Activated CD8-positive, alpha-beta memory T cell treated with anti-CD3 and anti-CD28 coated beads for 4 hours (primary cell): ENCODE measurements at places on chromosomes 3 and 15.

- no peak for DNase-seq
These were observed 32.7 kb downstream of the LRRC3B start for GRCh38 chr3:26655231-26655630.

DNA sequence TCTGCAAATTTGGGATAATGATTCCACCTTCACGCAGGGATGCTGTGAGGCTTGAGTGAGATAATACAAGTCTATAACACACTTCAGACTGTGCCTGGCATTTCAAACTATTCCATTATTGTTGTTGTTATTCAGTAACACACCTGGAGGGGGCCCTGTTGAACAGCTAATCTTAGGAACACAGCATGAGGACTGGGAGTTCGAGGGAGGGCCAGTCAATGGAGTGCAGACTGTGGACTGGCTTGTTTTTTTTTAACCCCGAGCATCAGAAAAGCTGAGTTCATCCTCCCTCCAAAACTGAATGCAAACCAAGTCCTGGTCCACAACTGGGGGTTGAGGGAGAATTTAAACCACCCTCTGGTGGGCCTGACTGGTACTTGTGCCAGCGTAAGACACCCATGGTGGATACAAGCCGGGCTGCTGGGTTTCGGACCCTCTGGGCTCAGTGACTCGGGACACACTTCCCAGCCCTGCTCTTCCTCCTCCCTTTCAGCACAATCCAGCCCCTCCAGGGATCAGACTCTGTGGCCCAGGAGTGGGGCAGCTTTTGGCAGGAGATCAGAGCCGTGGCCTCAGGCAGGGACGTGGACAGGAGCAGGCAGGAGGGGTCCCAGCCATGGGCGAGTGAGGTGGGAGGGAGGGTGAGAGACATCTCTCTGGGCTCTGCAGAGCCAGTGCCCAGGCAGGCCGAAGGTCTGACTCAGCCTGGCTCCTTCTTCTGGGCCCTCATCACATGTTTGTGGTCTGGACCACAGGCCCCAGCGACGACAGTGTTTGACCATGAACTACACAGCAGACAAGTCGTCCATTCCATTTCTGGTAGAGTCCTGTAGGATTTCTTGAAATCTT is 36.3 kb upstream of the MEX3B start:
- DNase-seq, result no peak

DNA sequence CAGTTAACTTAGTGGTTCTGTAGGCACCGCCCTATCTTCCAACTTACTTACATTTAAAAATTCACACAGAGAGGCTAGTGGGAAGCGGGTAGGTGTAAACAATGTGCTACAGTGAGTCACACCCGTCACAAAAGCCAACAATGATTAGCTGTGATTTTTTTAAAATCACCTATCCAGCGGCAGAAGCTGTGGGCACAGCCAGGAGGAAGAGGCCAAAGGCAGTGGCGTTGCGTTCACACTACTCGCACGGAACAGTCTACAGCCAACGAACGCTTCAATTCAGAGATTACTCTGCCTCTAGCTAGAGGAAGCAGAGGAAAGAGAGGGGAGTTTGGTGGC is 2.5 kb upstream of the NLGN1 start:
- DNase-seq, result no peak

DNA sequence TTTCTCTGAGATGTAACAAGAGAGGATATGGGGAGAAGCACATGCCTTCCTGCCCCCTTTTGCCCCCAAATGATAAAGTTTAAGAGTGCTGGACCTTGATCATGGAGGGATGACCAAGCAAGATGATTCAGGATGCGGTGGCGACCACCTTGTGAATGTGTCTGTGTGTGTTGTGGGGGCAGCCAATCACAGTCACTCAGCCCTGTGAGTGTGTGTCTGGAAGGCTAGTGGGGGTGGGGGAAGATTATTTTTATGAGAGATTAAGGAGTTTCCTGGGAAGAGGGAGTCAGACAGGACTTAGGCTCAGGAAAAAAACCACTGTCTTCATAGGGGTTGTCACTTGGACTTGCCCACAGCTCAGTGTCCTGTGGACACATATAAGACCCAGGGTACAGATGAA is 57.8 kb upstream of the KY start:
- no peak for DNase-seq

DNA sequence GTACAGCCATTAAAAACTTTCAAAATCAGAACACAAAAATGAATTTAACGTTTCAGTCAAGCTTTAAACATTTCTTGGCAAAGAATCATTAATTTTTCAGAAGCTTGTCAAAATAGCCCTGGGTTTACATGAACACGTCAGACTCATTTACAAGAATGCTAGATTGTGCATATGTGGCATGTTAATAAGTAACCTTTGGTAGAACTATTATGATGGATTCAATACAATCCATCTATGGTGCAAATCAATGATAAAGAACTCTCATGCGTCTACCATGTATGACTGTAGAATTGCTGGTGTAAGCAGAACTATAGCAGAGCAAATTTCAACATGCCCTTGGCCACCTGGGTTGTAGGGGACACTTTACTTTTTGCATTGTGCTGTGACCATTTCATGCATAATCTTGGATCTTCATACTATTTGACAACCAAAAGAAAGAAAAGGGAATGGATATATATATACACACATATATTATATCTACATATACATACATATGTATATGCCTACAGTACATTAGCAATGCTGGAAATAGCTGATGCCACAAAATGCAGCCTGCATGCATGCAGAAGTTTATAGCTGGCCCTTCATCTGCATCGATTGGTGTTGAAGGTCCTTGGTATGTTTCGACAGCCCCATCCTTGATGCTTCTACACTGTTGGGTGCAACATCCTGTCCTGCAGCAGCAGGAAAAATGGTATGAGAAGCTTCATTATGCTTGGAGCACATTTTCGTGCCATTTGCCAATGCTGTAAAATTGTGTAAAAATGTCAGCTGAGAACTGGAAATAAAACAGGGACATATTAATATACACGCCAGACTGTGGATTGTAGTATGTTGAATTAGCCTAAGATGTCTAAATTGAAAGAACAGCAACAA is 189.0 kb downstream of the MBNL1 start:
- DNase-seq, result no peak

DNA sequence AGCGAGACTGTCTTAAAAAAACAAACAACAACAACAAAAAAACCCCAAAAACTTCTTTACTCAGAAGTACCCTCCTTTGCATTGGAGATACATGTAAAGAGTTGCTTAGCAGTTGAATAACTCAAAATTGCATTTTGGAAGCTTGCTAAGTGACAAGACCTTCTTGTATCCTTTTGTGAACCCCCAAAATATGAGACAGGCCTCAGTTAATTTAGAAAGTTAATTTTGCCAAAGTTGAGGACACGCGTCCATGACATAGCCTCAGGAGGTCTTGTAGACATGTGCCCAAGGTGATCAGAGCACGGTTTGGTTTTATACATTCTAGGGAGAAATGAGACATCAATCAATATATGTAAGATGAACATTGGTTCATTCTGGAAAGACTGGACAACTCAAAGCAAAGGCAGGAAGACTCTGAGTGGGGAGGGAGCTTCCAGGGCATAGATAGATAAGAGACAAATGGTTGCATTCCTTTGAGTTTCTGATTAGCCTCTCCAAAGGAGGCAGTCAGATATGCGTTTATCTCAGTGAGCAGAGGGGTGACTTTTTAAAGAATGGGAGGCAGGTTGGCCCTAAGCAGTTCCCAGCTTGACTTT is 1.7 kb upstream of the ARF4 start:
- DNase-seq, result no peak

DNA sequence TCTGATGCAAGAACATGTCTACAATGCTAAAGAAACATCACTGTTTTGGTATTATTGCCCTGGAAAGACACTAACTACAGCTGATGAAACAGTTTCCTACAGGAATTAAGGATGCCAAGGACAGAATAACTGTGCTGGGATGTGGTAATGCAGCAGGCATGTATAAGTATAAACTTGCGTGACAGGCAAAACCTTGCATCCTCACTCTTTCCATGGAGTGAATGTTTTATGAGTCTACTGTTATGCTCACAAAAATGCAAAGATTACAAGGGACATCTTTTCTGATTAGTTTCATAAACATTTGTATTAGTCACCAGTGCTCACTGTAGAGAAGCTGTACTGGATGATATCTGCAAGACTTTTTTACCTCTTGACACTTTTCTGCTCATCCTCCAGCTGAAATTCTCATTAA is 143.6 kb downstream of the NAALADL2 start:
- no peak for DNase-seq

DNA sequence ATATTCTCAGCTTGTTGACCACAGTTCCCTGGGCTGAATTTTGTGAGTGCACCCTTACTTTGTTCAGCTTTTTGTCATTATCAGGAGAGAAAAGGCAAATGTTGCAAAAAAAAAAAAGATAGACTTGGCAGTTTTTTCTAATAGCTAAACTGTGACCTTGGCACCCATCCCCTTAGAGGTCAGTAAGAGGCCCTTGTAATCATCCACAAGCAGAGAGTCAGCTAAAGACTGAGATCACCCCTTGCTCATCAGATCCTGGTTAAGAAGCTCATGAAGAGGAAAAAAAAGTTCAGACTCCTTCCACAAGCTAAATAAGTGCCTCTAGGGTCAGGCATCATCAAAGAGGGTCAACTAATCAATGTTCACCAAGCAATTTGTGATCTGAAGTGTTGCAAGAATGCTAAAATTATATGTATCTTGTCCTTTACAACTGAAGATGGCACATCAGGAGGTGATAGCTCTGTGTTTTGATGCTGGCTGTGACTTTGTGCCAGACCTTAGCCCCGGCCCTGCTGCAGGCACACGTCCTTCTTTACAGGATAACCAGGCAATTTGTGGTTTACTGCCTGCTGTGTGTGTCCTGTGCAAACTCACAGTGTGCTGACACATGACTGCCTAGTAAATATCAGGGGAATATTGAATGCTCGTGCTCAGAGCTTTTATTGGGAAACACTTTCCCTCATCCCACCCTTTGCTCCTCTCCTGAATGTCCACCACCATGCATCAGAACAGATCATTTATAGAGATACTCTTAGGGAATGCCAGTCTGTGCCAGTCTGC is 262.9 kb downstream of the IL5RA start:
- no peak for DNase-seq

DNA sequence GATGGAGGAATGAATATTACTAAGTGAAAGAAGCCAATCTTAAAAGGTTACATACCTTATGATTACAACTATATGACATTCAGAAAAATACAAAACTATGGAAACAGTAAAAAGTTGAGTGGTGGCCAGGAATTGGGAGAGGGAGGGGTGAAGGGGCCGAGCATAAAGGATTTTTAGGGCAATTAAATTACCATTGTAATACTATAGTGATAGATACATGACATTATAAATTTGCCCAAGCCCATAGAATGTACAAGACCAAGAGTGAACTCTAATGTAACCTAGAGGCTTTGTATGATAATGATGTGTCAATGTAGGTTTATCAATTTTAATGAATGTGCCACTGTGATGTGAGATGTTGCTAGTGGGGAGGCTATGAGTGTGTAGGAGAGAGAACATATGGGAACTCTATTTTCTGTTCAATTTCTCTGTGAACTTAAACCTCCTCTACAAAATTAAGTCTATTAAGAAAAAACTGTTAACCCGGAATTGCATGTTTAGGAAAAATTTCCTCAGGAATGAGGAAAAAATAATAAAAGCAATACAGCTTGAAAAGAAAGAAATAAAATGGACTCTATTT is 541.9 kb upstream of the UBE2E2 start:
- no peak for DNase-seq

- DNase-seq, result no peak
These were observed 141.0 kb downstream of the GABRB3 start for GRCh38 chr15:26631894-26632293.

DNA sequence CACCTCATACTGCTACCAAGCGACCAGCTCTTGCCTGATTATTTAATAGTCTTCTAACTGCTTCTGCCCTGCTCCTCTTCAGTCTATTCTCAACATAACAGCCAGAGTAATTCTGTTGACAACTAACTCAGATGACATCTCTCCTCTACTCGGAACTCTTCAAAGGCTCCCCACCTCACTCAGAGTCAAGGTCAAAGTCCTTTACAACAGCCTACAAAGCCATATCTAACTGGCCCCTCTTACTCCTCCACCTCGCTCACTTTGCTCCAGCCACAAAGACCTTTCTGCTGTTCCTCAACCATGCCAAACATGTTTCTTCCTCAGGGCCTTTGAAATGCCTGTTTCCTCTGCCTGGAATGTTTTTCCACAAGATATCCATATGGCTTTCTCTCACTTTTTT is 43.6 kb downstream of the PIK3R4 start:
- DNase-seq, result no peak
